CD4-positive, alpha-beta T cell treated with Interleukin-2 at 100 ng/mL for 4 hours (primary cell): ENCODE measurements at places on chromosomes 6 and 20.

DNA sequence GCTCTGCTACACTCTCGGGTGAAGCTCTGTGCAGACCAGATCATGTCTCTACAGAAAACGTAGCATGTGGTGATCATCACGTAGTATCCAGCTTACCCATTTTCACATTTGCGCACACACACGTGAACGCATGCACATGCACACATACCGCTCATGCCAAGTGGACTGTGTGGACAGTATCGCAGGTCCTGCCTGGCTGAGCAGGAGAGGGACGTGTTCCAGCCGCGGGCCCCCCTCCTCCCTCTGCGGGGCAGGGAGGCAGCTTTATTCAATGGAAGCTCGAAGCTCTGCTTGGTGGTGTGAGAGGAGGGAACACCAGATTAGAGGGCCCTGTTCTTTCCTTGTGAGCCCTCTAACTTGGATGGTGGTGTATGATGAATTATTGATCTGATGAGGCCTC is 51.1 kb downstream of the CDH26 start:
- DNase-seq: no peak

DNA sequence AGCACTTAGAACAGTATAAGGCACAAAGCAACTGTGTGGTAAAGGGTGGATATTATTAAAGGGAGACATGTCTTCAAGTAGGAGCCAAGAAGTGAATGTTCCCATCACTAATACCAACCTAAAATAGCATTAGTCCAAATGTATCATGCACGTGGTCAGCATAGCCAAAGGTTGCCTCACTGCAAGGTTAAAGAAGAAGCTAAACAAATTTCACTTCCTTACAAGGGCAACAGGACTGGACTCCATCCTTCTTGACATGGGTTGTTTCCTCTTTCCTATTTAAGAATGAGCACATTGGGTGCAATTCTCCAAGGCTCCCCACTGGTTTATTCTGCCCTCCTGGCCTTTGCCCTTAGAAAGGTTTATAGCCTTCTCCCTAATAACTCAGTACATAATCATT is 186.7 kb downstream of the PHACTR1 start:
- no peak for DNase-seq

GRCh38 chr6:36478051-36478526 is 35.3 kb downstream of the KCTD20 start:
- no peak for DNase-seq

DNA sequence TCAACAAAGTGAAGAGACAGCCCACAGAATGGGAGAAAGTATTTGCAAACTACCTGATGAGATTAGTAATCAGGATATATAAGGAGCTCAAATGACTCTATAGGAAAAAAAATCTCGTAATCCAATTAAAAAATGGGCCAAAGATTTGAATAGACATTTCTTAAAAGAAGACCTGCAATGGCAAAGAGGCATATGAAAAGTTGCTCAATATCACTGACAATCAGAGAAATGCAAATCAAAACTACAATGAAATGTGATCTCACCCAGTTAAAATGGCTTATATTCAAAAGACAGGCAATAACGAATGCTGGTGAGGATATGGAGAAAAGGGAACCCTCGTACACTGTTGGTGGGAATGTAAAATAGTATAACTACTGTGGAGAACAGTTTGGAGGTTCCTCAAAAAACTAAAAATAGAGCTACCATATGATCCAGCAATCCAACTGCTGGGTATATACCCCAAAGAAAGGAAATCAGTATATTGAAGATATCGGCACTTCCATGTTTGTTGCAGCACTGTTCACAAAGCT is 65.0 kb downstream of the TOX2 start:
- DNase-seq: no peak

- no peak for DNase-seq
Observed at GRCh38 chr20:42594659-42595058, 595.0 kb downstream of the PTPRT start.
